SK-N-DZ (cell line): ENCODE measurements at places on chromosomes 6 and 20.
A peak's percentile ranks its signal among the peaks of the same experiment; 100 is the strongest.

DNA sequence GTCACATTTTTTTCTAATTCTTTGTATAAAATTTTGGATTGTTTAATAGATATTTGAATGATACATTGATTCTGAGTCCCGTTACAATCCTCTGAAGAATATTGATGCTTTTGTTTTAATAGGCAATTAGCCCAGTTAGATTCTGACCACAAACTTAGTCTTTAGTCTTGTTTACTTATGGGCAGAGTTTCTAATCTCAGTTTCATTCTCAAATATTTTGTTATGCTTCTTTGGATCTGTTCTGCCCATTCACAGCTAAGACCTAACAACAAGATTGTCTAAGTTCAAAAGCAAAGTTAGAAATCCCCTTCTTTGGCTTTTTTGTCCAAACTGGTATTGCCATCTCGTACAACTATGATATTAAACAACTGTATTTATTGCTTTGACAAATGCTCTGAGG lies 58.0 kb downstream of the TBXT start:
- no peak for DNase-seq

DNA sequence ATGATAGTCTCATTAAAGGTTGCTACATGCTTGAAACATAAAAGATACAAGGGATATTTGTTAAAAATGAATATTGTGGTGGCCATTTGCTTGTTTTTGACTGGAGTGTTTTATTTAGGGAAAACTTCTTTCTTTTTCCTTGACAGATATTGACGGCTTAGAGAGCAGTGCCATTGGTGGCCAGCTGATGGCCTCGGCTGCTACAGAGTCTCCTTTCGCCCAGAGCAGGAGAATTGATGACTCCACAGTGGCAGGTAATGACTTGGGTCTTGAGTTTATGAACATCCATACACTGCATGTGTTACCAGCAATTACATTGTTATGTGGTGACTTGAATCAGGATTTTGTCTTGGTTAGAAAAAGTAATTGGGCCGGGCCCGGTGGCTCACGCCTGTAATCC lies 67.5 kb upstream of the PBOV1 start:
- no peak for DNase-seq

DNA sequence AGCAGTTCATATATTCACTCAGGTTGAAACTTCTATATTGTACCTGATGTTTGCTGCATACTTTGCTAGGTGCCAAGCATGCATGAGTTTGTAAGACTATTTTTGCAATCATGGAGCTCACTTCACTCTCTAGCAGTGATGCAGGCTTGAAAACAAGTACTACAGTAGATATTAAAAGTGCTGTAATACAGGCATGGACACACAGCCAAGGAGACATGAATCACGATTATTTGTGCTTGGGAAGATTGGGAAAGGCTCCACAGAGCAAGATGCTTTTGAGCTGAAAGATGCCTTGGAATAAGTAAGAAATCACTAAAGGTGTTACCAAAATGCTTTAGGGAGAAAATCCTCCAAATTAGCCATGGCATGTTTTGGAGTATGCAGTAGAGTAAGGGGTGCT lies 427.4 kb downstream of the UTRN start:
- no peak for DNase-seq

DNA sequence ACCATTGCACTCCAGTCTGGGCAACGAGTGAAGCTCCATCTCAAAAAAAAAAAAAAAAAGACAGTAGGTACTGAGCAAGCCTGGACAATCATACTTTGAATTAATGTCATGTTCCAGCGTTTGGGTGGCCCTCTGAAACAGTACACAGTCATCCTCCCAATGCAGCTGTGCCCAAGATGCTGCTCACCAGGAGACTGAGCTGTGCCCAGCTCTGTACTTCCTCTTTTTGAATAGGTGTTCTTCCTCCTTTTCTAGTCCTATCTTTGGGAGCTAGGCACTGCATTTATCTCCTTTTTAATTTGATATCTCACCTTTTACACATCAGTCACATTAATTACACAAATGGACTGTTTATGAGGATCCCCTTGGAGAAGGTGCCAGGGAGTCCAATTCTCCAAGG lies 101.5 kb downstream of the RPP40 start:
- DNase-seq: no peak

DNA sequence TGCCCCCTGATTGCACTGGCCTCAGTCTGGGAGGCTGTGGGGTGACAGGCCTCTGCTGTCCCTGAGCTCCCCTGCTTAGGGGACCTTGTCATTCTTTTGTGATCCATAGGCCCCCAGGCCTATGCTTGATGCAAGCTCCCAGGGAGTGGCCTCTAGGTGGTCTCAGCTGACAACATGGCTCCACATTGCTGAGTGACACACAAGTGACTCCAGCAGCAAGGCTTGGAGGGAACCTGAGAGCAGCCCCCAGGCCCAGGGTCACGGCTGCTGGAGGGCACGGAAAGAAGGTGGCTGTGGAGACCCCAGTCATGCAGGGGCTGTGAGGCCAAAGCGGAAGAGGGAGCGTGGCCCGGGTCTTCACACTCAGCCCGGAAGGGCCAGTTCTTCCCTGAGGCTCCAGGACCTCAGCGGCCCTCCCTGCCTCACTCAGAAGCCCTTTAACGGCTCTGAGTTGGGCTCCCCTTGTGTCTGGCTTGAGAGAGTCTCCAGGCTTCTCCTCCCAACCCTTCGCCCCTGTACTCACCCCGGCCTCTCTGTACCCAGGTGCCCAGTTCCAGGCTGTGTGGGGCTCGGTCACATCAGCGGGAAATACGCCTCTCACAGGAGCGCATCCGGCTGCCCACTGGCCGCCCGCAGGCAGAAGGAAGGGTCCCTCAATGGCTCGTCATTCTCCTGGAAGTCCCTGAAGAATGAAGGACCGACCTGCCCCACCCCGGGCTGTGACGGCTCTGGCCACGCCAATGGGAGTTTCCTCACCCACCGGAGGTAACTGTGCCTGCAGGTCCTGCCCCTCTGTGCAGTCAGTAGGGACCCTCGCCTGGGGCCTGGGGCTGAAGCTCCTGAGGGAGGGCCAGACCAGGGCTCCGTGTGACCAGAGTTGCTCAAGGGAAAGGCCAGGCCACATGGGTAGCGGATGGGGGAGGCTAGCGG lies 23.7 kb upstream of the PCMTD2 start:
- DNase-seq: no peak

DNA sequence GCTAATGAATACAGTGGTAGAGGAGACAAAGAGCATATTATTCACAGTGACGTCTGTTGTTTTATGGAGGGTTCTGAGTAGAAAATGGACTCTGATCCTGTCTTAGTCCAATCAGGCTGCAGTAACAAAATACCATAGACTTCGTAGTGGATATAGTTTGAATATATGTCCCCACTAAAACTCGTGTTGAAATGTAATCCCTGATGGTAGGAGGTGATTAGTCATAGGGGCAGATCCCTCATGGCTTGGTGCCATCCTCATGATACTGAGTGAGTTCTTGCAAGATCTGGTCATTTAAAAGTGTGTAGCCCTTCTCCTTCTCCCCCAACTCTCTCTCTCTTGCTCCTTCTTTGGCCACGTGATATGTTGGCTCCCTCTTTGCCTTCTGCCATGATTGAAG lies 82.5 kb downstream of the CD83 start:
- DNase-seq: no peak

DNA sequence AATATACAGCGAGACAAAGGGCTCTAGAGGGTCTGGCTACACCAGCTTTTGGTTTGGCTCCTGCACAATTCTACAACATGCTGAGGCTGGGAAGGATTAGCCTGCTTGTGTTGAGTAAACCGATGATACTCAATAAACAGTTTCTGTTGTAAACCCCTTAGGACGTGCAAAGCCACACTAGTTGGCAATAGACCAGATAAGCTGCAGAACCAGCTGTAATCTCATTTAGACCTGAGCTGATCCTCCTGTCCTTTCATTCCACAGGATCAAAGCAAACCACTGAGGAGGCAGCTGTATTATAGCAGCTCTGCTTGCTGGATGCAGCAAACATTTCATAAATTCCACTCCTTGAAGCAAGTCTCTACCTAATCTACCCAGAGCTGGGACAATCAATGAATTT lies 79.7 kb downstream of the MMS22L start:
- peak; percentile 61 for DNase-seq
